NK-92 treated with Interleukin-12 subunit alpha and Interleukin-12 subunit beta, amount 100 ng/mL, for 24 hours (cell line): ENCODE measurements at places on chromosomes 16 and 17.

- DNase-seq, result no peak
These were observed 27.2 kb downstream of the MOSMO start for GRCh38 chr16:22035153-22035552.

DNA sequence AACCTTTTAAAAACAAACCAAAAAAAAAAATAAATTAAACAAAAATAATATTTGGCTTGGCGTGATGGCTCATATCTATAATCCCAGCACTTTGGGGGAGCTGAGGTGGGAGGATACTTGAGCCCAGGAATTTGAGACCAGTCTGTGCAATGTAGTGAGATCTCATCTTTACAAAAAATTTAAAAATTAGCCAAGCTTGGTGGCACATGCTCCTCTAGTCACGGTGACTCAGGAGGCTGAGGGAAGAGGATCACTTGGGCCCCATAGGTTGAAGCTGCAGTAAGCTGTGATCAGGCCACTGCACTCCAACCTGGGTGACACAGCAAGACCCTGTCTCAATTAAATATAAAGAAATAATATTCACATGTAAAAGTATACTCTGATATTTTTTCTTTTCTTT lies 12.2 kb downstream of the GNGT2 start:
- DNase-seq, result no peak

- DNase-seq, result no peak
These were observed 62.1 kb downstream of the LMF1 start for GRCh38 chr16:908526-909155.

DNA sequence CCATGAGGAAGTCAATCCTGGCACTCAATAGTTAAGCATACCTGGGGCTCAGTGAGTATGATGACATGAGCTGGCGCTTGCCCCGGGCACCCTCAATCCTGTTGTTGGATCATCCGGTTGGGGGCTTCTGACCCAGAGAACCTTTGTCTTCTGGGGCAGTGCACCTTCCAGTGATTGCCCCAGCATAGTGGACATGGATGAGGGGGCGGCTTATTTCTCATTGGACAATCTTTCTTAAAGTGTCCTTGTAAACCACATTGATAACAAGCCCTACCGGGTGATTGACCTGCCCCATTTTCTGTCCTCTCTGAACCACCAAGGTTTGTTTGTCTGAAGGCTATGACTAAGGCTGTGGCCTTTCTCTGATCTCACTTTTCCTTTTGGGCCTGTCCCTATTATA lies 18.2 kb downstream of the IGSF6 start:
- no peak for DNase-seq

DNA sequence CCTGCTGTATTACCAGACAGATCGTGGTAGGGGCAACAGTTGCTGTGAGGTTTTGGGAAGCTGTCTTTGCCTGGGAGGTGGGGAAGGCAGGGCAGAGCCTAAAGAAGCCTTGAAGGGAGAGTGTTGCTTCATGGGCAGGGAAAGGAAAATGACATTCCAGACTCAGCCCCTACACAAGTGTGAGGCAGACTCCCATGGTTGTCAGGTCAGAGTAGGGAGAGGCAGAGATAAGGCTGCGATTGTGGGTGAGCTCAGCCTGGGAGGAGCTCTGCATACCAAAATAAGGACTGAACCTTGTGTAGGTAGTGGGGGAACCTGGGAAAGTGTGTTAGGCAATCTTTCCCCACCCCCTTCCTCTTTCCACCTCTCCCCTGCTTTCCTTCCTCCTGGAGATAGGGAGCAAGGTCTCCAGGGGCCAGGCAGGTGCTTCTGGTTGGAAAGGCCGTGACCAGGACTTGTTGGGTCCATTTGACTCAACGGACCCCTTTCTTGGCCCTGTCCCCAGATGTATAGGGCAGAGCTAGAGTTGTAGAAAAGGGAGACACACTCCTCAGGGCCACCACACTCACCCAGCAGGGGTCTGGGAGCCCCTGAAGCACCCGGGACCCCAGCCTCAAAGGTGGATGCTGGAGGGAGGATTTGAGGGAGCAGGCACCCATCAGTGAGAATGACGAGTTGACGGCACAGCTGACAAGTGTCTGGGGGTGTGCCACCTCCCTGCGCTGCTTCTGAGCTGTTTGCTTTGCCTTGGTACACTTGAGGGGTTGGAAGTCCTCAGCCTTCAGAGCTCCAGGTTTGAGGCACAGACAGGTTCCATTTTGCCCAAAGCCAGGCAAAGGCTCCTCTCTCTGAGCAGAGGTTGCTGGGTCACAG lies 18.5 kb upstream of the TOB1 start:
- no peak for DNase-seq

GRCh38 chr17:42317266-42317845 lies 29.1 kb downstream of the STAT5A start:
- DNase-seq, result no peak
